SK-N-MC (cell line): ENCODE measurements at places on chromosomes 2 and 18.

GRCh38 chr2:209511637-209512036 lies 87.8 kb downstream of the MAP2 start:
- DNase-seq: no peak

DNA sequence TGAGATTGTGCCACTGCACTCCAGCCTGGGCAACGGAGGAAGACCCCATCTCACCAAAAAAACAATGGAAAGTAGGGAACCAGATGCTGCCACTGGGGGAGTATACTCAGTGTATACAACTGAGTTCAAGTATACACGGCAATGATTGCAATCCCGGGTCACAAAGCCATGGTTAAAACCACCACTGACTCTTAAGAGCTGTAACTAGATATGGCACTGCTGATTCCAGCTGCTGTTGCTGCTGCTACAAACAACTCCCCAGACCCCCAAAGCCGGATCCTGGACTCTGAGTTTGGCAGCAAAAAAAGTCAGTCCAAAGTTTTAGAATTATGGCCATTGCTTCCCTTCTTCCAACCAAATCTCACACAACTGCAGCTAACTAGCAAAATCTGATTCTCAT lies 43.7 kb upstream of the COX7A2L start:
- no peak for DNase-seq

DNA sequence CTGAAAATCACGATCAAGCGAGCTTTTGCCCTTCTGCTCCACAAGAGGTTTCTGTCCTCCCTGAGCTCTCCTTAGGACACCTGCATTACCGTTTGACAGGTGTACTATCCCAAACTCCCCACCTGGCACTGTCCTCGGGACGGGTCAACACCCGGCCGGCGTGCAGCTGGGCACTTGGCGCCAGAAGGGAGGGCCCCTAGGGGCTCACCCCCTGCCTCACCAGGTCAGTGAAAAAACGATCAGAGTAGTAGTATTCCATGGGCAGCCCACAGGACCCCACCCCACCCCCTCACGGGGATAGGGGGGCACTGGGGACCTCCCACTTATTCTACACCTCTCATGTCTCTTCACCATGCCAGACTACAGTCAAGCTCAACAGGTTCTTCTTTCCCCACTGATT lies 117.6 kb upstream of the ANKRD30BL start:
- DNase-seq: no peak

DNA sequence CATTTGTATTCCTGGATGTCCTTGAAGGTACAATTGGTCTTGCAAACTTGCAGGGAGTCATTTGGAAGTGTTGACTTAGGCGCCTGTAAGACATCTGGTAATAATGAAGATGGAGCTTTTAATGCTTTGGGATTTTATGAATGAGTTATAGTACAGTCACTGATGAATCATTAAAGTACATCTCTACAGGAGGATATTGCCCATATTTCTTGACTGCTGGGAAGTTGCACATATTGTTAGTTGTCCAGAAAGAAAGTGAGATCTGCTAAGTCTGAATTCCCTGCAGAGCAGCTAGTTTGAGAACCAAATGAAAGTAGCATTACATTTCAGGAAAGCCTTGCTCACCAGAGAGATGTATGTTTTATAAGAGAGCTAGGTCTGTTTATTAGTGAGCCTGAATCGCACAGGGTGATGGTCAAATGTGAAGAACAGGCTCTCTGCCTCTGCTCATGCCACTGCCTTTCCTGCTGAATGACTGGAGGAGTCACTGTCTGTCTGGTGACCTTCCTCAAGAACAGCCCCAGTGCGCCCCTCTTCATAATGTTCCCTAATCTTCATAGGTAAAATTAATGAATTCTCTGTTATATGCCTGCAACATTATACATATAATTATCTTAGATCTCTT lies 138.9 kb upstream of the KLHL14 start:
- no peak for DNase-seq

DNA sequence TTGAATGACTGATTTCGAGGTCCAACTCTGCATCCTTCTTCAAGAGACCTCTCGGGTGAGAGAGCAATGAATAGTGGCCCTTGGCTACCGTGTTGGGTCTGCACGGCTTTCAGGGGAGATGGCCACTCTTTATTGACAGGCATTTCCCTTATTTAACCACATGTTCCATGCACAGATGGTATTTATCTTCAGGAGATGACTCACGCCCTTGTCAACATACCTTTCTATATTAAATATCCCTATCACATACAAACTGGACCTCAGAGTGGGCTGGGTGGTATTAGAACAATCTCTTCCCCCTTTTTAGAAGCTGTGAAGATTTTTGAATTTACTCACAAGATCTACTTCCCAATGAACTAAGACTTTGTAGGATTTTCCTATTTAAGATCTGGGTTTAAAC lies 109.6 kb upstream of the CDC42EP3 start:
- no peak for DNase-seq

- DNase-seq: no peak
Observed at GRCh38 chr18:25097057-25097456, 254.9 kb downstream of the ZNF521 start.

- no peak for DNase-seq
Observed at GRCh38 chr2:18299423-18300212, 260.8 kb downstream of the RDH14 start.

DNA sequence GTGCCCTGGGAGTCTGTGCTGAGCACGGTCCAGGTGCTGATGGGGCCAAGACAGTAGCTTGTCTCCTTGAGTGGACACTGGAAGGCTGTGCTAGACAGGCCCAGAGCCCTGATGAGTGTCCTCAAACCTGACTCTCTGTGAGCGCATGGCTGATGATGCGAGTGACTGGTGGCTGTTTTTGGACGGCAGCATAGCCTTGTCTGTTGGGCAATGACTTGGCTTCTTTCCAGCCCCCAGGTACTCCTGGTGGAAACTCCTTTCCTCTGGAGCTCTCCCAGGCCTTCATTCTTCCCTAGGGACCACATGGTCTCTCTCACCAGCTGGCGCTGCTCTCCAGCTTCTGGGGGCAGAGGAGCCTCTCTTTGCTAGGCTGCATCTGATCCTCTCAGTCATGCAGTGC lies 207.6 kb upstream of the SMIM21 start:
- no peak for DNase-seq

DNA sequence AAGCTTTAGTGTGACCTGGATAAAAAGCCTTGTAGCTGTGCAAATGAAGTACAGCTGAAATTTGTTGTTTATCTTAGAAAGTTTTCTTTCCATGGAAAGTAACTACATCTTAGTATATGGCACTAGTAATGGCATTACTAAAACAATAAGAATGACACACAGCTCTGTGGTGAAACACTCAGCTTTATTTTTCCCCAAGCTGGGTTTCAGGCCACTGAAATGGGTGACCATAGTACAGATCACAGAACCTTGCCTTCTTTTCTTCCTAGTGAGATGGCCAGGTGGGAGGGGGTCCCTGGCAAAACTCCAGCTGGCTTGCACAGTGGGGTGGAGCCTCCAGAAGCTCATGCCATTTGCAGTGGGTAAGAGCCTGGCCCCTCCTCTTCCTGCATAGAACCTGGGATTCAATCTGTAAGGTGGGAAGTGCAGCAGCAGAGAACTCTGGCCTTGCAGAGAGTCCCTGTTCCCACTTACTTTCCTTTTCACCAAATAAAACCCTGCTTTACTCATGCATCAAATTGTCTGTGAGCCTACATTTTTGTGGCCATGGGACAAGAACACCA lies 17.6 kb upstream of the GRP start:
- no peak for DNase-seq

DNA sequence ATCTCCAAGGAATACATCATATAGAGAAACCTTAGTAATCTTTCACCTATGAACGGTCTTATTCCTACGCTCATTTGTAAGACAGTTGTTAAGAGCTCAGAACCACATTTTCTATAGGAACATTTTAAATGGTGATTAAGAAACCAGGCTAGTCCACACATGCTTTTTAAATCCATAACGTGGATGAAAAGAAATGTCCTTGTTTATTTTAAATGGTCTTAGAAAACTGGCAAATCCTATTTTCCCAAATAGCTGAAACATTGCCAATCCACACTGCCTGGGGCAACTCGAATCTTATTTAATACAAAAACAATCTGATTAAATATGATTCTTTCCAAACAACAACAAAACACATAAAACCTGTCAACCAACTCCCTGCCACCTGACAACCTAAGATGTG lies 23.7 kb downstream of the METTL8 start:
- peak; percentile 12 for DNase-seq

DNA sequence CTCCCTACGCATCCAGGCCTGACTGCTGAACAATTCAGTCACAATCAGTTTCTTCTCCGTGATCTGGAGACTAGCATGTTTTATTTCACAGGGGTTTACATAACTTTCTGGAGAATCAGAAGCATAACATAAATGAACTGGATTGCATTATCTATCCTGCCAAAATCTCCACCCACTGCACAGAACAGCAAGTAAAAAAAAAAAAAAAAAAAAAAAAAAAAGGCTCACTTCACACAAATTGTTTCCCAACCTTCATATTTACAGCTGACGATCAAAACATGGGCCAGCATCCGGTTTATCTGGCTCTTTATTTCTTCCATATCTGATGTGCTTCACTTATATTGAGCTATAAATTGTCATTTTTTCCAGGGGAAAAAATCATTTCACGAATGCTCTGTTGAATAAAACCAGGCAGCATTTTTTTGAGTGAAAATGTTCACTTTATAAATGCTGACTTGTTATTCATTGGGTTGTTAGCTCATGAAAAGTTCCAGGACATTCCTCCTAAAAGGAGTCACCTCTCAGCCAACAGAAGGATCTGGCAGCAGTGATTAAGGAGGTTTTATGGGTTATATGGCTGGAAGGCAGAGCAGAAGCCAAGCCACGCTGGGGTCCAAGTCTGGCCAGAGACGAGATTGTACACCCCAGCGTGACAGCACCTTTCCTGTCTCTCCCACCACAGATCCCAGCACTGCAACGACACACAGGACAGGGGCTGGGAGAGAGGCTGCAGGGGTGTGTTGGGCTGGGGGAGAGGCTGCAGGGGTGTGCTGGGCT lies 51.2 kb upstream of the GLI2 start:
- DNase-seq: no peak

- no peak for DNase-seq
Observed at GRCh38 chr2:129301431-129301913, 678.0 kb upstream of the RAB6C start.

GRCh38 chr18:1928711-1929110 lies 642.6 kb downstream of the METTL4 start:
- DNase-seq: no peak

GRCh38 chr2:215737477-215737876 lies 275.9 kb downstream of the MREG start:
- DNase-seq: no peak

- no peak for DNase-seq
Observed at GRCh38 chr18:62434798-62435197, 88.0 kb upstream of the ZCCHC2 start.

DNA sequence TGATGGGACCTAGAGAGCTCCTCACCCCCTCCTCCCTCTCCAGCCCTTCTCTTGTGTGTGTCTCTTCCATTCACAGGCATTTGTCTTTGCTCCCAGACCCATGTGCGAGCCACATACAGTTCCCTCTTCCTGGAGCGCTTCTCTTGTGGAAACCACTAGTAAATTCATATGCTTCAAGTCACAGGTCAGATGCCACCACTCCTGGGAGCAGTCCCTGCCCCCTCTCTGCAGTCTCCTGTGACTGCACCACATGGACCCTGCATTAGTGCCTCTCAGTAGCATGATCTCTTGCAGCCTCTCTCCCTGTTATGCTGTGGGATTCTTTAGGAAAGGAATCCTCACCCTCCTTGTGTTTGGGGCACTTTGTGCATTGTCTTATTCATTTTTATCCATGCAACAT lies 96.5 kb upstream of the NFATC1 start:
- DNase-seq: no peak

DNA sequence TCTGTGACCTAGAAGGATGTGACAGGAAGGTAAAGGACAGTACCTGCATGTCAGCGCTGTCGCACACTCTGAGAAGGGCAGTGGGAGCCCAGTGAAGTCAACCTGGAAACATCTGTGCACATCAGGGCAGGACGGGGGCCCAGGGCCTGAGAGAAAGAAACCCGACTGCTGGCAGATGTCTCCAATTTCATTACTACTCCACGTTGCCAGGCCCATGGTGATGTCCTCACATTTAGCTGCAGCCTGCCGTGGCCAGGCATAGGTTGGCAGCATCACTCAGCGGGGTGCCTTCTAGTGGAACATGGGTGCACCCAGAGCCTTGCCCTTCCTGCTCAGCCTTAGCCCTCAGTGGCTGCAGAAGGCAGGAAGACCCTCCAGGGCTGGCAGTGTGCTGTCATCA lies 72.3 kb upstream of the FOSL2 start:
- no peak for DNase-seq

DNA sequence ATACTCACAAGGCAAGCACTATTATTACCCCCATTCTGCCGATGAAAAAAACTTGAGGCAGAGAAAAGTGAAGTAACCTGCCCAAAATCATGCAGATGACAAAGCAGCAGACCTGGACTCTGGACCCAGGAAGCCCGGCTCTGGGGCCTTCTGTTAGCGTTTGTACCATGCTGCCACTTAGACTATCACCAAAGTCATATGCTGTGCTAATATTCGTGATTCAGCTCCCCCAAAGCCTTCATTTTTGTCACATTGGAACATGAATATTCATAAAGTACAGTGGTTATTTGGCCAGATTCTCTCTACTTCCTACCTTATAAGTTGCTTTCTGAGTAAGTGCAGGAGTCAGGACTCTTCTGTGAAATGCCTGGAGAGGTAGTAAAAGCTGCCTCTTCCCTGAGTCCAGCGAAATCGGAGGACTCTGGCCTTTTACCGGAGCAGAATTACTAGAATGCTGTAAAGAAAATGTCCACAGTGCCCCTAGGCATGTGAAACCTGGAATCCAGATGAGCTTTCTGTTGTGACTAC lies 86.7 kb downstream of the FTCDNL1 start:
- no peak for DNase-seq

DNA sequence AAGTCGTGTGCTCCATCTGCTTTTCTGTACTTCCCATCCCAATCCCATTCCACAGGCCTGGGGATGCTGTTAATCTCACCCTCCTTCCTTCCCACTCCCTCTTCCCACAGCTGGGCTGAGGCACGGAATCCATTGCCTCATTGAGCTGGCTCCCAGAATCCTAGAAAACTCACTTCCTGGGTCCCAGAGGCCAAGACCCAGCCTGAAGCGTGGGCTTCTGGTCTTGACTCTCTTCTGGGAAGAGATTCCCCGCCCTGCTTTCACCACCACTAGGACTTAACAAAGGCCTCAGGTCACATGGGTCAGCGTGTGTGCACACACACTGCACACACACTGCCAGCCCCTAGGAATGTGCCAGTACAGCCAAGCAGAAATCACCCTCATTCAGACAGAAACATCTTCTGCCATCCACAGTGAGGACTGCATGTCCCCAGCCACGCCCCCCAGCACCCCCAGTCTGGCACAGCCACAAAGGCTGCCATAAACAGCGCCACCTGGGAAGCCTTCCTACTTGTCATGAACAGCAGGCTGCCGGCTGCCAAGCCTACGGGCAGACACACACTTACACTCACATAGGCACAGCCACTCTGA lies 165.8 kb downstream of the TNS1 start:
- no peak for DNase-seq

DNA sequence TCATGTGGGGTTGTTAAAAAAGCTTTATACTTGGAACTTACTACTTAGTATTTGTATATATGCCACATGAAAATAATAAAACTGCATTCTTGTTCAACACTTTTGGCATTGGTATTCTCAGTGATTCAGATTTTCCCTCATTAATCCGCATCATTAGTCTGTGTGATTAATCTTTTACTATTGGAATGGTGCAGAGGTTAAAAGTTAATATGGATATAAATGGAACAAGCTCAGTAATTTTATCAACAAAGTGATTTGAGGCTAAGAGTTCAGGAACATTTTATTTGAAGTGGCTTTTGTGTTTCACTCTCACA lies 45.4 kb upstream of the REG3G start:
- DNase-seq: no peak

- no peak for DNase-seq
Observed at GRCh38 chr18:40326985-40327384, 1628.0 kb upstream of the PIK3C3 start.

GRCh38 chr2:28444956-28445355 lies 50.9 kb upstream of the PLB1 start:
- no peak for DNase-seq
